ENCODE measurements at places on chromosomes 1 and 21.

- no peak for DNase-seq
Measured at GRCh38 chr1:233189526-233189925, 106.0 kb downstream of the PCNX2 start.

- DNase-seq, result no peak
Measured at GRCh38 chr1:201730611-201731010, 98.3 kb upstream of the IPO9 start.

DNA sequence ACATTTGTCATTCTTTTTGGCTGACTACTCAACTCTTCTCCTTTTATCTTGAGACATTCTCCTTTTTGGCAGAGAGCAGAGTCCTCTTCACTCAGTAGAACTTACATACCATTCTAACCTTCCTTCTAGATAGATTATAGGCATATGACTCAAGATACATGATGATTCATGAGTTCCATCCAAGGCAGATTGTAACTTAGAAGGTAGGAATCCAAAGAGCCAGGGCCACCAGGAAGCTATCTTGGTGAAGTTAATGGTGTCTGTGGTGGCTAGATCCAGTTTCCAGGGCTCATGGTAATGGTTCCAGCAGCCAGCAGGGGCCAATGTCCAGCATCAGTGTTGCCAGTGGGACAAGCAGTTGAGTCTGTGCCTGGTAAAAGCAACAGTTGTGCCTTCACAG lies 76.1 kb upstream of the KIAA0040 start:
- no peak for DNase-seq

- no peak for DNase-seq
Measured at GRCh38 chr1:13960375-13960987, 260.5 kb downstream of the PRDM2 start.

DNA sequence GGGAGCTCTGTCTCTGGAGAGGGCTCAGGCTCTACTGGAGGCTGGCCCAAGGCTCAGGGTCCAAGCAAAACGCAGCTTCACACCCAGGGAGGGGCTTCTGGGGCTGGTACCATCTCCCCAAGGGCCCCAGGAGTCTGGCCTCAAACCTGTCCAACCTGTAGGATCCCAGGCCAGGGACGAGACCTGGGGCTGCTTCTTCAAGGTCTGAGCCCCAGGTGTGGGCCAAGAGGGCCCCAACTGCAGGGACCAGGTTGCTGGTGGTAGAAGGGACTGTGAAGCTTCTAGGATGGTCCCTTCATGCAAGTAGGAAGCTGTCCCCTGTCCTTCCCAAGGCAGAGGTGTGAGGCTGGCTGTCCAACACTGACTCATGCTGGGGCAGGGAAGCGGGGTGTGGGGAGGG lies 7.8 kb upstream of the MMEL1 start:
- no peak for DNase-seq

DNA sequence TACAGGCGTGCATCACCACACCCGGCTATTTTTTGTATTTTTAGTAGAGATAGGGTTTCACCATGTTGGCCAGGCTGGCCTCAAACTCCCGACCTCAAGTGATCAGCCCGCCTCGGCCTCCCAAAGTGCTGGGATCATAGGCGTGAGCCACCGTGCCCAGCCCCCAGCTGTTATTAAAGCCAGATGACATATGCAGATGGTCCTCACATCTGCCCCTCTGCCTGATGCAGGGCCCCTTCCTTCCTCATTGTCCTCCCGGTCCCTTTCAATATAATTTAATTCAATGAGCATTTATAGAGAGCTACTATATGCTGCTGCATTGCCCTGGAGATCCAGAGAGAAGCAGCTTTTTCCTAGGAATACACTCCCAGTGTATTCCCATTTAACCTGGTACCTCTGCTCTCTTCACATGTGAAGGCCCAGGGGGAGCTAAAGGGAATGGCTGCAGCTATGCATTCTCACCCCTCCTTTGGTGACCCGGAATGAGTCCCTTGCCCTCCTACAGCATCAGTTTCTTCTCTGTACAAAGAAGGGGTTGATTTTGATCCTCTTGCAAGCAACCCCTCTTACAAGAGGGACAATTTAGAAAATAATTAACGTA lies 55.6 kb downstream of the L1TD1 start:
- no peak for DNase-seq

DNA sequence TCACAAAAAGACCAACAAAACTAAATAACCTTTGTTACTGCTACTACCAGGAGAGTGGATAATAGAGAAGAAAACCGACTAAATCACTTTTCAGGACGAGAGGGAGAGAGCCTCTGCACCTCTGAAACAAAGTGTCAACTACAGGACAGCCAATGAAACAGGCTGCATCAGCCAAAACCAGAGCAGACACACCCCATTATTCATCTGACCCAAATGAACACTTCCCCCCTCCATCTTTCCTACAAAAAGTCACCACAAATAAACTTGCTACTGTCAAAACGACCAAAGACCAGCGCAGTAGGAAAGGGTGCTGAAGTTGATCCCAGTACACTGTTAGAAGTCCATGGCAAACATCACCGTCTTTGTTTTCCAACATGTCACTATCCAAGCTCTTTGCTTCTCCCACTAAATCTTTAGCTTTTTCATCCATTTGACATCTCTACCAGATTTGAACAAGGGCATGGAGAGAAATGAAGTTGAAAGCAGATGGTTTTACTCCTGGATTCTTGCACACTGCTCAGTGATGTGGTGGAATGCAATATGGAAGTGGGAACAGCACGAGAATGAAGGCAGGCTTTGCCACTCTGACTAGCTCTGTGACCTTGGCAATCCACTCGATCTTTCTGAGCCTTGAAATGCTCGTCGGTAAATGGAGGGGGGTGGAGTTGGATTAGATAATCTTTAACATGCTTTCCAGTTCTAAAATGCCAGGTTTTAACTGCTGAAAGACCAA lies 20.5 kb downstream of the DSTYK start:
- no peak for DNase-seq
